ENCODE measurements at places on chromosomes 1 and 21. TPM values are rescaled to one million over a fixed set of nuclear protein-coding genes. Genes with fewer than 3 reads are reported as not detected.
A peak's percentile ranks its signal among the peaks of the same experiment; 100 is the strongest.

Gene ZNF684
- total RNA-seq, result 3.5 TPM

DNA sequence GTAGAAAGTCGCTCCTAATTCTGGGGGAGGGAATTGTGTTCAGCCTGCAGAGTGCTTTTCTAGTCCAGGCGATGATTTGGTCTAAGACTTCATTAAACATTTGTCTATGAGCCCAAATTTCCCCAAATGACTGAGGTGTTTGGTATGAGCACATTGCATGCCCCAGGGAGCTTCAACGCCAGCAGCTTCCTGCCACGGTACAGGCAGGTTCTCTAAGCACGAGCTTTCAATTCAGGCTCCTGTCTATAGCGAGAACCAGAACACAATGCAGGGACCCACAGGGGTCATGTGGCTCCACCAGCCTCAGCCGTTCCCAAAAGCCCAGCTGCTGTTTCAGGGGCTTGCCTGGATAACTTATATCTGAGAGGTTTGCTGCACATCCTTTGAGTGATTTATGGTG, 34.1 kb upstream of the H6PD start:
- peaks cover 2% of the 10 kb centered on the region for H3K36me3 ChIP-seq
- no peak overlapping the region for H3K27ac ChIP-seq
- DNase-seq, result no peak
- no peak overlapping the region for H3K4me3 ChIP-seq
- H3K27me3 ChIP-seq, result peaks cover 61% of the 10 kb centered on the region
- H3K4me1 ChIP-seq, result peaks cover 34% of the 10 kb centered on the region

DNA sequence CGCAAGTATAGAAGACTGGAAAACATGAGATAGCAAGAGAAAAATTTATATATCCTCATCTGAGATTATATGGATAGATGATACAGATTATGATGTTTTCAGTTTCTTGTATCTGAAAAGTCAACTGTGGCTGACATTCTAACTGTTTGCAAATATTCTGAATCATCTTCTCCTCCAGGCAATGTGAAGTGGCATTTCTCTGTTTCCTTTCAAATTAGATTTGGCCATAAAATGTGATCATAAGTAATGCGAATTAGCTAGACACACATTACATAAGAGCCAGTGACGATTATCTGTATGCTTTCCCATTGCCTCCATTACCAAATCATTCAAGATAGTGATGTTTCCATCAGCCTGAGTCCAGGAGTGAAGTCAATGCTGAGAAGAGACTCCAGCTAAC, 265.2 kb downstream of the BRINP3 start:
- H3K36me3 ChIP-seq, result no peaks in the 10 kb centered on the region
- H3K27me3 ChIP-seq, result peaks cover 1% of the 10 kb centered on the region
- H3K4me1 ChIP-seq, result no peaks in the 10 kb centered on the region
- no peak overlapping the region for H3K27ac ChIP-seq
- no peak overlapping the region for H3K4me3 ChIP-seq

DNA sequence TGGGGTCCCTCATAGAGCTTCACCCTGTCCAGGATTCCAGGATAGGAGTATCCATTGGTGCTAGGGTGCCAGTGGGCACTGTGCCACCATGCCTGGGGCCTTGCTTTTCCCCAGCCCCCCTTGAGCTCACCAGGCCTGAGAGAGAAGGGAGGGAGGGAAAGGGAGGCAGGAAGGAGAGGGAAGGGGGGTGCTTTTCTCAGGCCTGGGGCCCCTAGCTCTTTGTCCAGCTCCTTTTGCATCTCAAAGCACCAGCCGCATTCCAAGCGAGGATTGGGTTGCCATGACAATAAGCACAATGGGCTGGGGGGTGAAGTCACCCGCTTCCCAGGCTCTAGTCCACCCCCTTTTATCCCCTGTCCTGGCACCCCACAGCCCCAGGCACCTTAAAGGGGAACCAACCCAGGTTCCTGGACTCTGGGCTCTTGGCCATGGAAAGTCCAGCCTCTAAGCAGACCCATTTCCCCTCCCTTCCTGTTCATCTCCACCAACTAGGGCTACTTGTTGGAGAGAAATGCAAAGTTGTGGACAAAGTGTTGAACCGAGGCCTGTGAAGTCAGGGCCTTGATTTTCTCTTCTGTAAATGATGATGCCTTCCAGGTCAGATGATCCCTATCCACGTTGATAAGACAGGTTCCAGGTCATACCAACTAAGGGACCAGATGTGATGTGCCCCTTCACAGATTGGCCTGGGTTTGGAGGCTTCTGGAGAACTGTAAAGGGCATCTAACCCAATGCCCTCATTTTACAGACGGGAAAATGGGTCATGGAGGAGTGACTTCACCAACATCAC, 11.4 kb downstream of the THBS3 start:
- no peaks in the 10 kb centered on the region for H3K27me3 ChIP-seq
- DNase-seq, result peak; percentile 66
- no peak overlapping the region for H3K4me3 ChIP-seq

DNA sequence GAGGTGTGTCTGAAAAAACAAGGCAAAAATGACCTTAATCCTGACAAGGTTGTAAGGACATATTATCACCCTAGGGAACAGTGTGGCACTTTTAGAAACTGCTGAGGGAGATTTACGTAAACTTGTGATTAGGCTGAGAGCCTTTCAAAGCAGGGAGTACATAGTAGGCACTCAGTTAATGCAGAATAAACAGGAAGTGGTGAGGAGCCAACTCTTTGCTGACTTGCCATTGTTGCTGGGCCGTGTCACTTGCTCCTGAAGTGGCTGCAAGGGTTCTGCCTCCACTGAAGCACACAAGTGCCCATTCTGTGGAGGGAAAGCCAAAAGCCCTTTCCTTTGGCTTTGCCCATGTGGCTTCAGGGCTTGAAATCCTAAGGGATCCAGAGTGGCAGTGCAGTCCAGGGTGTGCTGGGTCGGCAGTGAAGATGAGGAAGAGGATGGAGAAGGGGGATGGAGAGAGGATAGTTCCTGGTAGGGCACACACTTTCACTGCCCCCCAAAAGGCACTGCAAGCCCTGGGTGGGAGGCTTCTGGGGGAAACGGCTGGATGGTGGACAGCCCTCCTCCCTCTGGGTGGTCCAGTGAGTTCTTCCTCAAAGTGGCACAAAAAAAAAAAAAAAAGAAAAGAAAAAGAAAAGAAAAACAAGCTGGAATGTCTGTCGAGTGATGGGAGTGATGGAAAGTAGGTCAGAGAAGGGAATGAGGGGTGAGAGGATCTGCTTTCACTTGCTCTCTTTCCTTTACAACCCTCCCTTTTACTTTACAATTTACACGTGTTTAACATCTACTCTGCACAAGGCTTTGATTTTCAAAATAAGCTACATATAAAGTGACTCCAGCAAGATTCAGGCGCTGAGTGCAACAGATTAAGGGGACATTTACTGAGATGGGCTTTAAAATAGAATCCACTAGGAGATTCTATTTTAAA, 13.7 kb upstream of the RHEX start:
- H3K36me3 ChIP-seq, result no peaks in the 10 kb centered on the region
- H3K4me3 ChIP-seq, result no peak overlapping the region
- H3K4me1 ChIP-seq, result no peaks in the 10 kb centered on the region

Measured in chondrocyte (in vitro differentiated cells).